ENCODE measurements at places on chromosomes 7 and 10.

GRCh38 chr7:156511426-156511825 lies 129.1 kb upstream of the RNF32 start:
- no peak for DNase-seq

- no peak for DNase-seq
Observed at GRCh38 chr10:44316187-44316921, 68.5 kb downstream of the CXCL12 start.

DNA sequence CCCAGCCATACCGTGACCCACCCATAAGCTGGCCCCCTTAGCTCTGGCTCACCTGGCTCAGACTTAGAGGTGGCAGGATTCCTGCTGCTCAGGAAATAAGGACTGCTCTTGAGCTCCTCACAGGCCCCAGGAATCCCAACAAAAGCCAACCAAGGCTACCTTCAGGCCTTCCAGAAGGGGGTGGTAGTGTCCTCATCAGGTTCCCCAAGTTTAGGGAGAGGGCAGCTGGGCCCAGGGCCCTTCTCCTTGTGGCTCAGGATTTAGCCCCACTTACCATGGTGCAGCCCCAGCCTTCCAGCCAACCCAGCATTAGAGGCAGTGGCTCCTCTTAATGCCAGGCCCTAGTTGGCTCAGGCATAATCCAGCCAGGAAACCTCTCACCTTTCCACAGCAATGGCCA lies 23.5 kb downstream of the NPFFR1 start:
- DNase-seq, result no peak

GRCh38 chr7:18175801-18176450 lies 148.3 kb upstream of the PRPS1L1 start:
- no peak for DNase-seq

GRCh38 chr10:48699011-48699627 lies 14.4 kb downstream of the WDFY4 start:
- no peak for DNase-seq

All from stimulated activated CD4-positive, alpha-beta T cell treated with anti-CD3 and anti-CD28 coated beads, Interleukin-1b, Interleukin-23, amount 100 ng/mL, for 1 hour (primary cell).